ENCODE measurements at places on chromosomes 13 and 19. TPM values are rescaled to one million over a fixed set of nuclear protein-coding genes. Genes with fewer than 3 reads are reported as not detected.
A peak's percentile ranks its signal among the peaks of the same experiment; 100 is the strongest.

SHISA7 gene
- 0.79 TPM for total RNA-seq

TNNI3 gene
- total RNA-seq: 36.7 TPM

KCNN1 gene
- total RNA-seq: 17.2 TPM

CXCL17 gene
- not detected for total RNA-seq

ZNF699 gene
- total RNA-seq: 3.2 TPM

MUC16 gene
- total RNA-seq: 0.07 TPM

KLC3 gene
- 6.5 TPM for total RNA-seq

C19orf18 gene
- total RNA-seq: 1.1 TPM

FXYD1 gene
- total RNA-seq: 13.4 TPM

UPK1A gene
- total RNA-seq: 1.6 TPM

GRIK5 gene
- total RNA-seq: 66.3 TPM

LAMP1 gene
- 135 TPM for total RNA-seq

DNA sequence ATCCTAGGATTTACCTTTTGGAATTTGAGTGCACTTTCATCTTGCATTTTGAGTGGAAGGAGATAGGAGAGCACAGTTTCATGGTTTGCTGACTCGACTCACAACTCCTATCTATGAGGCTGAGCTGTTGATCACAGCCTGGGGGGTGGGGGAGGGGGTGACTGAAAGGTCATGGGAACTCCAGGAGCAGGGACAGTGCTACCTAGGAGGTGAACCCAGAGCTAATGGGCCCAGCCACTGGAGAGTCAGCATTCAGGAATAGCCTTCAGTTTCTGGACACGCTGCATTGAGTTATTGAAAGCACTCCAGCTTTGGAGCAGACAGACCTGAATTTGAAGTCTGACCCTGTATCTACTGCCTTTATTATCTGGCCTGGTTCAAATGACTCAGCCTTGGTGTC is 339.9 kb downstream of the SLC7A1 start:
- no peaks in the 10 kb centered on the region for H3K36me3 ChIP-seq
- no peak overlapping the region for H3K4me3 ChIP-seq
- no peak for DNase-seq
- no peak overlapping the region for H3K27ac ChIP-seq

GRCh38 chr13:99346335-99347042 is 39.3 kb upstream of the GPR183 start:
- no peaks in the 10 kb centered on the region for H3K4me1 ChIP-seq
- no peaks in the 10 kb centered on the region for H3K27me3 ChIP-seq
- H3K36me3 ChIP-seq: peaks cover 32% of the 10 kb centered on the region
- no peak overlapping the region for H3K4me3 ChIP-seq
- H3K27ac ChIP-seq: peak overlapping the region; percentile 71

DNA sequence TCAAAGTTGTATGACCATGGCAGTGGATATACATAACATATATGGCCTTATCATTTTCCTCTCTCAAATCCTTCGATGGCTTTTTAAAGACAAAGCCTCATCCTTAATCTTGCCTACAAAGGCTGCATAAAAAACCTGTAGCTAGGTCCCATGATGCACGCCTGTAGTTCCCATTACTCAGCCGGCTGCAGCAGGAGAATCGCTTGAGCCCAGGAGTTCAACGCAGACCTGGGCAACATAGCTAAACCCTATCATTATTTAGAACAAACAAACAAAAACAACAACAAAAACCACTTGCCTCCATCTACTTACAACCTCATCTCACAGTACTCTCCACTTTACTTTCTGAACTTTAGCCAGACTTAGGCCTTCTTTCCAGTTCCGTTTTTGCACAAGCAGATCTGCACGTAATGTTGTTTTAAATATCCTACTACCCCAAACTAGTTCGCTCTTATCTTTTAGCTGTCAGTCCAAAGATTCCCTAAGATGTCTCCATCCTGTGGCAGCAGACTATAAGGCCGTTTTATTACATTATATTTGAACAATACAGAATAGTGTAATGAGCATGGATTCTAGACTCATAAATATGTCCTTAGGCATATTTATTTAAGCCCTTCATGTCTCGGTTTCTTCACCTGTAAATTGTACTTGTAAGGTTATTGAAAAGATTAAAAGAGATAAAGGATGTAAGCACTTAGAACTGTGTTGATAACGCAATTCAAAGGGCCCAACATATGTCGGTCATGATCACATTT is 969 bp upstream of the POMP start:
- H3K4me3 ChIP-seq: peak overlapping the region; percentile 92
- DNase-seq: no peak
- H3K27ac ChIP-seq: peak overlapping the region; percentile 35

DNA sequence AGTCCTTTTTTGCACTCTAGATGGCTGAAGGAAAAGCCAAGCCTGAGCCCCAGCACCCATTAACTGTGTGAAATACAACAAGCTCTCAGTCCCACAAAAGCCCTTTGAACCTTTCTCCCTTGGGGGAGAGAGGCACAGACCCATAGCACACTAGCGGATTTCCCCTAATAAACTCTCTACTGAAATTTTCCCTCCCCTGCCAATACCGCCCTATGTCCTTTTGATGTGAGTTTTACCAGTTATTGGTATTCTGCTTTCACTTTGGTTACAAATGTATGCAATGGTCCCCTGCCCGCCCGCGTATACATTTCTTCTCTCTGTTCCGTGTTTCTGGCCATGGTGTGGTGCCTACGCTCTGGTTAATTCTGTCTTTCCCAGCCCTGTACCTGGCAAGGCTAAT is 54.0 kb upstream of the MYO16 start:
- DNase-seq: no peak
- H3K4me1 ChIP-seq: no peaks in the 10 kb centered on the region
- H3K27me3 ChIP-seq: no peaks in the 10 kb centered on the region

DNA sequence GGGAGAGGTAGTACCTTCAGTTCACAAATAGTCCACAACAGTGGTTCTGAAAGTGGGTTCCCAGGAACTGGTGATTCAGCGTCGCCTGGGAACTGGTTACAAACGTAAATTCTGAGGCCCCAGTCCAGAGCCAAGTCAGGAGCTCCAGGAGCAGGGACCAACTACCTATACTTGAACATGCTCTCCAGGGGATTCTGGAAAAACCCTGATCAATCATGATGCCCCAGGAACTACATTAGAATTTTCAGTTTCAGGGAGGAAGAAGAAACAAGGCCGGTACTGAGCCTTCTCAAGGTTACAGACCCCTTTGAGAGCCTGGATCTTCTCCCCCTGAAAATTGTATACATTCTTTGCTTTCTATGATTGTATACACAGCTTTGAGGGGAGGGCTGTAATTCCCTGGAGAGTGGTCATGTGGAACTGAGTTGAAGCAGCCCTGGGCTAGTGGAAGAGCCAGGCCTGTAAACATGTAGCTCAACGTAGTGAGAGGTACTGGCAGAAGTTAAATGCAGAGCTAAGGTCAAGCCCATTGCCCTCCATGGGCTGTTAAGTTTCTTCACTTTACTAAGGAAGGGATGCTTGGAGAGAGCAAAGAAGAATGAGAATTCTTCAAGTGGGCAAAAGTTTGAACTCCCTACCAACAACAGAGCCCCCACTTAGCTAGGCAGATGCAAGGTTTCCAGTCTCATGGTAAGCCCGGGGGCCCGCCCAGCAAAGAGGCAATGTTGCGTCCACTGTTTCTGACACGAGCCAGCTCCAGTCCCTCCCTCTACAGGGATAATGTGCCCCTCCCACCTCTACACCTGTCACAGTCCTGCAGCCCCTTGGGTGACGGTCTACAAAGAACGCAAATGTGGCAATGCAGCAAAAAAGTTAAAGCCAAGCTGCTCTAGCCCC is 17.0 kb downstream of the DOCK9 start:
- H3K36me3 ChIP-seq: no peaks in the 10 kb centered on the region
- H3K27me3 ChIP-seq: no peaks in the 10 kb centered on the region
- peaks cover 5% of the 10 kb centered on the region for H3K4me1 ChIP-seq
- no peak for DNase-seq

DNA sequence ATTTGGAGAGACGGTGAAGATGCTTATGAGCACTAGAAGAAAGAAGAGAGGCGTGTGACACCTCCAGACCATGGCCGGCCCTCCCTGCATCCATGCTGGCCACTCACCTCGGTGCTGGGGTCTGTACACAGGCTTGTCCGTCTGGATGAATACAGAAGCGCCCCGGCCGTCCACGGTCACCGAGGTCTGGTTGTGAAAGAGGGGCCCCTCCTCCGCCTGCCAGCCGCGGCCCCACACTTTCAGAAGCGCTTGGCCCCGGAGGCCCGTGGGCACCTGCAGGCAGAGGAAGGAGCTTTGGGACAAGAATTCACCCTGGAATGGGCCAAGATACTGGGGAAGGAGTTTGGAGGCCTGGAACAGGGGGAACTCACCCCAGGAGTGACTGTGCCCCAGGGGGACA is 15.1 kb downstream of the CPAMD8 start:
- no peaks in the 10 kb centered on the region for H3K27me3 ChIP-seq
- peaks cover 6% of the 10 kb centered on the region for H3K36me3 ChIP-seq
- no peak for DNase-seq
- H3K4me1 ChIP-seq: no peaks in the 10 kb centered on the region

- no peak overlapping the region for H3K27ac ChIP-seq
- no peaks in the 10 kb centered on the region for H3K36me3 ChIP-seq
- H3K4me3 ChIP-seq: no peak overlapping the region
- no peaks in the 10 kb centered on the region for H3K27me3 ChIP-seq
- DNase-seq: no peak
- H3K4me1 ChIP-seq: no peaks in the 10 kb centered on the region
Observed at GRCh38 chr13:95251641-95252040, 49.6 kb downstream of the ABCC4 start.

DNA sequence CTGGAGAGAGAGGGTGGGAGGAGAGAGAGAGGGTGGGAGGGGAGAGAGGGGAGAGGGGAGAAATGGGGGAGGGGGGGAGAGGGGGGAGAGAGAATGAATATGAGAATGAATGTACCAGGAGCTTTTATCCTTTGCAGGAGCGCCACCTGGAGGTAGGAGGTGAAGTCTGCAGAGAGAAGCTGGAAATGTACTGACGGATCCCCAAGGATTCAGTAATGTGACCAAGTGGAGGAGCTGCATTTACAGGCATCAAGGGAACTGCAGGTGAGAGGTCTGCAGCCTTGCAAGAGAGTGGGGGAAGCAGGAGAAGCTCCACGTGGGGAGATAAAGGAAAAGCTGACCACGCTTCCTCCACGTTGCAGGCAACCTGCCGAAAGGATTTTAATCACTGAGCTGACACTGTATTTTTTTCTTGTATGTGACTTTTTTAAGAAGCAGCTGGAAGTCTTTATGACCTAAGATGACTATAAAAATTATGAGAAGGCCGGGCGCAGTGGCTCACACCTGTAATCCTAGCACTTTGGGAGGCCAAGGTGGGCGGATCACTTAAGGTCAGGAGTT is 33.7 kb downstream of the VSTM1 start:
- H3K4me1 ChIP-seq: peaks cover 36% of the 10 kb centered on the region
- peak overlapping the region; percentile 75 for H3K27ac ChIP-seq
- peak; percentile 86 for DNase-seq
- H3K4me3 ChIP-seq: no peak overlapping the region
- H3K27me3 ChIP-seq: no peaks in the 10 kb centered on the region

GRCh38 chr13:21812192-21812626 is 141.3 kb downstream of the FGF9 start:
- H3K27ac ChIP-seq: no peak overlapping the region
- peaks cover 5% of the 10 kb centered on the region for H3K4me1 ChIP-seq
- no peaks in the 10 kb centered on the region for H3K27me3 ChIP-seq
- no peak overlapping the region for H3K4me3 ChIP-seq
- no peak for DNase-seq

GRCh38 chr13:105773241-105773640 is 762.2 kb downstream of the EFNB2 start:
- H3K36me3 ChIP-seq: no peaks in the 10 kb centered on the region
- no peak overlapping the region for H3K27ac ChIP-seq

DNA sequence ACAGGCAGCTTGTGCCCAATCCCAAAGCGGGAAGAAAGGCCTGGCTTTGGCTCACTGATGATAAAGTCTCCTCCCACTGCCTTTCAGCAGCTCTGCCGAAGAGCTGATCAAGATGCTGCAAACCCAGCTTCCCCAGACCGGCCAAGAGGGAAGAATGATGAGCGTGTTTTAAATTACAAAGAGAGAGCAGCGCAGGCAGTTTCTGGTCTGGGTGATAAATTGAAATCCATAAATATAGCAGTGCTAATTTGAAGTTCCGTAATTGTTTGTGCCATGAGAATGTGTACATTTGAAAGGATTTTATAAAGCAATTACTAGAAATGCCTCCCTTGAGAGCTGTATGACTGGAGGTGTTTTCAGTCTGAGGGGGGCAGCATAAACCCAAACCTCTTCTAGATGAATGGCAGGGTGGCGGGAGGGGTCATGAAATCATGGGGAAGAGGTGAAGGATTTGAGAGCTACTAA is 171.8 kb downstream of the STK24 start:
- H3K36me3 ChIP-seq: peaks cover 10% of the 10 kb centered on the region
- H3K27ac ChIP-seq: peak overlapping the region; percentile 38
- DNase-seq: peak; percentile 42
- peaks cover 13% of the 10 kb centered on the region for H3K4me1 ChIP-seq
- H3K27me3 ChIP-seq: no peaks in the 10 kb centered on the region
- H3K4me3 ChIP-seq: no peak overlapping the region

GRCh38 chr13:22278336-22278929 is 607.6 kb downstream of the FGF9 start:
- no peaks in the 10 kb centered on the region for H3K27me3 ChIP-seq
- no peak overlapping the region for H3K4me3 ChIP-seq
- no peak overlapping the region for H3K27ac ChIP-seq
- DNase-seq: peak; percentile 64
- no peaks in the 10 kb centered on the region for H3K4me1 ChIP-seq

- H3K27ac ChIP-seq: peak overlapping the region; percentile 82
- H3K36me3 ChIP-seq: peaks cover 14% of the 10 kb centered on the region
- no peak overlapping the region for H3K4me3 ChIP-seq
- DNase-seq: no peak
- no peaks in the 10 kb centered on the region for H3K27me3 ChIP-seq
Observed at GRCh38 chr19:53780506-53780905, 43.6 kb downstream of the NLRP12 start.

DNA sequence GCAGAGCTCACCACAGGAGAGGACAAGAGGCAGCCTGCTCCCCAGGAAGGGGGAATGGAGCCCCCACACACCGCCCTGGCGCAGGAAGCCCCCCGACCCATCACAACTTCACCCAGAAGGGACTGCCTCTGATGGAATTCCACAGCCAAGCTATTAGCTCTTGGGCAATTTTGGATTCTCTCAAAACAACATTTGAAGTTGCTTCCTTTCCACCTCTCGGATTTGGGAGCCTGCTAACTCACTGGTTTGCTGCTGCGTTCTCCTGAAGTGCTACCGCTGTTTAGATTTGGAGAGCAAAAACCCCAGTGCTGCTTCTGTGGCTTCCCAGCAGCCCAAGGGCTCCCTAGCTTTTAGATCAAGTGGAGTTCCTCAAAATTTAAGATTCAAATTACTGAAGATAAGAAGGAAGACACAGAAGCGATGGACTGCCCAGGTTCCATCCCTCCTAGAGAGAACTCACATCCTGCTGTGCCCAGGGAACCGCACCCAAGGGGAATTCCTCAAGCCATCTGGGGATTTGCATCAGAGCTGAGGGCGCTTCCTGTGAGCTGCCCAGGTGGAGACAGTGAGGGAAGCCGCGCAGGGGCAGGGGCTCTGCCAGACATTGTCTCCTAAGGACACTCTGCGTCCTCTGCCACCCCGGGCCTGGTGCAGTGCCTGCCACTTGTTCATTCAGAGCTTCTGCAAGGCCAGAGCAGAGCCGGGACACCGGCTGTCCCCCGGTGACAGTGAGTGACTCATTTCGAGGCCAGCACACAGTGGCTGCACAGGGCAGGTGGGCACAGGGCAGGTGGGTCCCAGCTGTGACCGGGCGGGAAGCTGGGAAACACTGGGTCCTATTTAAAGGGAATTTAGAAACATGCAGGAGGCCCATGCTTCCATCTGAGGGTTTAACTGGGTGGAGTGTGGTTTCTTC is 45.5 kb downstream of the COL4A1 start:
- peak overlapping the region; percentile 37 for H3K27ac ChIP-seq
- H3K4me1 ChIP-seq: peaks cover 43% of the 10 kb centered on the region
- no peak overlapping the region for H3K4me3 ChIP-seq
- H3K27me3 ChIP-seq: no peaks in the 10 kb centered on the region
